ENCODE measurements at places on chromosomes 6 and 20.

DNA sequence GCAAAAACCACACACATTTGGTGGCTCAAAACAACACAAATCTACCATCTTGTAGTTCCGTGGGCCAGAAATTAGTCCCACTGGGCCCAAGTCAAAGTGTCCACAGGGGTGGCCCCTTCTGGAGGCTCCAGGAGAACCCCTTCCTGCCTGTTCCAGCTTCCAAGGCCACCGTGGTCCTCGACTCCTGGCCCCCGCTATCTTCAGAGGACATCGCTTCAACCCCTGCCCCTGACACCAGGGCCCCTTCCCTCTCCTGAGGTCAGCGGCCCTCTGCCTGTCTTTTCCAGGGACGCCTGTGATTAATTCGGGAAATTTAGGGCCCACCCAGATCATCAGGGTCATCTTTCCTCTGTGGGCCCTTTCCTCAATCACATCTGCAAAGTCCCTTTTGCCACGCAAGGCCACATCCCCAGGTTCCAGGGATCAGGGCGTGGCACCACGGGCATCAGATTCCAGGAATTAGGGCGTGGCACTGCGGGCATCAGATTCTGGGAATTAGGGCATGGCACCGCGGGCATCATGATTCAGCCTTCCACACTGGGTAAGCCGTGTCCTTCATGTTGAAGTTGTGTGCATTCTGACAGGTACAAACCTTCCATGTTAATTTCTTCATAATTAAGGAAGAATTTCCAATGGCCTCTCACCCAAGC lies 59.9 kb upstream of the SMOC2 start:
- DNase-seq: no peak

GRCh38 chr6:107116328-107116892 lies 1.1 kb upstream of the BEND3 start:
- DNase-seq: no peak

GRCh38 chr20:63402181-63402859 lies 41.2 kb upstream of the CHRNA4 start:
- DNase-seq: no peak

DNA sequence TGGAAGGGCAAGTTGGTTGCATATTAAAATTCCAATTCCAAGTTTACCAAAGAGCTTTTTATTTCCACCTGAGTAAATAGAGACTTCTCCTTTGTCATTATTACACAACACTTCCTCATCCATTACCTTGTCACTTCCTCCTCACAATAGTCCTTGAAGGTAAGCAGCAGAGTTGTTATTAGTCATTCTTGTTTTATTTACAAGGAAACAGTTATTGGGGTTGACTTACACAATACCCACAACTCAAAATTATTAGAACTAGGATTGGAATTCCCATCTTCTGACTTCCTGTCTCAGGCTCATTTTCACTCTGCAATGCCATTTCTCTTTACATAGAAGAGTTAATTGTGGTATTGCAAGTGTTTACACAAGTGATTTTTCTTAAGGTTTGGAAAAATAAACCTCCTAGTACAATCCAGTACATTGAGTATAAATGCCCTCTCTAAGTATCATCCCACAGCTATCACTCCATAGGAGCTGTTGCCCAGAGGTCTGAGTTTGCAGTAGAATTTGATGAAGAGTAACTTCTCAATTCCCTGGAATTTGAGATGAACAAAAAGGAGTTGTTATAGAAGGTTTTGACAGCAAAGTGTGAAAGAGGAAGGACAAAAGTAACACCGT lies 28.9 kb upstream of the MTRF1L start:
- no peak for DNase-seq

DNA sequence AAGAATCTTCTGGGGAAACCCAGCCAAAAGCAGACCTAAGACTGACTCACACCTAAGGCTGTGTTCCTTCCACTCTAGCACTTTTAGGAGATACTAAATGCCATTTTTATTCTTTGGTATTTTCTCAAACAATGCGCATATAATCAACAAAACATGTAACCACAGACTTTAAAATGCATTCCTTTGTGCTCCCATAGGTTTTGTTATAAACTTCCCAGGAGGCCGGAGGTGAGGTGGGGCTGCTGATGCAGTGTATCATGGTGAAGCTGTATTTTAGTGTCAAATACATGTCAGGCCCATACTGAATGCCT lies 155.2 kb downstream of the BTBD3 start:
- no peak for DNase-seq

DNA sequence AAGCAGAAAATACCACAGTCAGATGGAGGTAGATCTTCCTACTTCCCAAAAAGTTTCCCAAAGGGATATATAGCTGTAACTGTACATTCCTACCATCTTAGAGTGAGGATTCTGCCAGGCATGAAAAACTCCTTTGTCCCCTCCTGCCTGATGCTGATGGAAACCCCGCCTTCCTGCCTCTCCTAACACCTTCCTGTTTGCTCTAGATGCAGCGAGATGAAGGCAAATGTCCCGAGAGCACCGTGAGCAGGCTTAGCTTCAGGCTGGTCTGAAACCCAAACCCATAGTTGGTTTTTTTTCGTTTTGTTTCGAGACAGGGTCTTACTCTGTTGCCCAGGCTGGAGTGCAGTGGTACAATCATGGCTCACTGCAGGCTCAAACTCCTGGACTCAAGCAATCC lies 55.6 kb downstream of the MYB start:
- DNase-seq: no peak

- DNase-seq: no peak
Measured at GRCh38 chr20:6766433-6766832, 1.1 kb upstream of the BMP2 start.

GRCh38 chr6:9511157-9511556 lies 903.7 kb downstream of the TFAP2A start:
- no peak for DNase-seq

GRCh38 chr6:120869397-120869796 lies 464.9 kb downstream of the TBC1D32 start:
- no peak for DNase-seq

DNA sequence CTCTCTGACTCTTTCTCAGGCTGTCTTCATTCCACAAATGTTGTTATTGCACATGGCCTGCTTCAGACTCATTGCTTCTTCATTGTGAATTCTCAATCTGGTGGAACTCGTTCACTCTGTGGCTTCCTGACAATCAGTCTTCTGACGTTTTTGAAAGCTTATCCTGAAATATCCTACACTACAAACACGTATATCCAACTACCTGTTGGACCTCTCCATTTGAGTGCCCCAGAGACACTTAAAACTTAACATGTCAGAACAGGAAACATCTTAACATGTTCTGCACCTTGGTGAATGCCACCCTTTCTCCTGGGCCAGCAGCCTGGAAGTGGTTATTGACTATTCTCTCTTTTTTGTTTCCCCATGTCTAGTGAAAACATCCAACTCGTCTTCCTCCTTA lies 50.8 kb downstream of the AIG1 start:
- no peak for DNase-seq

- no peak for DNase-seq
Measured at GRCh38 chr20:62413896-62414481, 6.9 kb upstream of the CABLES2 start.

DNA sequence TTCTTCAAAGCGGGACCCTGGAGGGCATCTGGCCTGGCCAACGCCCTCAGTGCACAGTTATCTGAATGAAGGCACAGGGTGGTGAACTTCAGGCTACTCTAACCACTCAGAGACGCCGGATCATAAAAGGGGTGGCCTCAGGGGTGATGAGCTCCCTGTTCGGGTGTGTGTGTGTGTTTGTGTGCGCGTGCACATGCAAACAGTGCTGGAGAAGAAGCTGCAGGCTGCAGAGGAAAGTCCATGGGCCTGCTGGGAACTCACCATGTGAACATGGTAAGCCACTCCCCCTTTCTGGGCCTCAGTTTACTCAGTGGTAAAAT lies 42.0 kb downstream of the KIAA1755 start:
- no peak for DNase-seq

DNA sequence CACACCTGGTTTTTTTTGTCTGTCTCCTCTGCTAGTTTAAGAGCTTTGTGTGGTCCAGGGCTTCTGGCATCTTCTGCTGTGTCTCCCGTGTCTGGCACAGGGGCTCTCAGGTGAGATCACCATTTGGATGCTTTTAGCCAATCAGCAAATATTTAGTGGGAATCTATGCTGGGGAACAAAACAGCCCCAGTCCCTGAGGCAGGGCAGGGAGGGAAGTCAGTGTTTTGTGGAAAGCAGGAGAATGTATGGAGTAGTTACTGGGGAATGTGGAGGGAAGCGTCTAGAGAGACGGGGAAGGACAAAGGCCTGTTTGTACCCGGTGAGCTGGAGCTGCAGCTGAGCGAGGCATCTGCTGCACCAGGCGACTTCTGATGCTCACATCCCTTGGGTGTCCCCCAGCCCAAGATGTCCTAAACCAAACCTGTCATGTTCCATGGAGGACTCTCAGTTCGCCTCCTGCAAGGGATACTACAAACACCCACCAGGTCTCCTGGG lies 49.3 kb upstream of the NNAT start:
- no peak for DNase-seq

- no peak for DNase-seq
Measured at GRCh38 chr6:21142741-21143140, 450.8 kb upstream of the SOX4 start.

GRCh38 chr6:20632696-20633095 lies 98.4 kb downstream of the CDKAL1 start:
- DNase-seq: no peak

DNA sequence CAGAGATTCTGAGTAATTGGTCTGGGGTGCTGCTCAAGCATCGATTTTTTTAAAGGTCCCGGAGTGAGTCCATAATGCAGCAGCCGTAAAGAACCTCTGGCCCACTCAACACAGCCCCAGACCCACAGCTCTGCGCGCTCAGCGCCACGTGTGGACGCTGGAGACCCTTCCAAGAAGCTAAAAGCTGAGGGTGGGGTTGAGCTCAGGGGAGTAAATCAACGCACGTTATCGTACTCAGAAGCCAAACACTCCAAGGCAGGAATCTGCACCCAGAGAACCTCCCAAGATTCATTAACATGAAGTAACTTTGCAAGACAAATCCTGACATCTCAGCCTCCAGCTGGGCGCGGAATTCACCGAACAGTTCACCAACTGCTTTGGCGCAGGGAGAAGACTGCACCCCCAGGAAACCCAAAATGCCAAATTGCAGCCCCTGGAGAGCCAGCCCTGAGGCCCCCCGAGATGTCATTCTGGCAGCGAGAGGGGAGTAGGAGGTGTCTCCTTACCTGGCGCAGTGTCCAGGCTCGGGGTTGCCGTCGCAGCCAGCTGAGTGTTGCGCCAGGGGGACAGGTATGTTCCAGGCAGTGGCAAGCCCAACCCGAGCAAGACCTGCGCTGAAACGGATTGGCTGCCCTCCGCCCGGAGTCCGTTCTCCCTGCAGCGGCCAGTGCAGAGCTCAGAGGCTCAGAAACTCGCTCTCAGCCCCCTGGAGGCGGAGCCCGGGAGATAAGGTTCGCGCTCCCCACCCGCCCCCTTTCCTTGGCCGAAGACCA lies at the start of gene COL21A1:
Gene COL21A1 (minus strand): TSS at position 700 of the 773 bp plus-strand sequence. CDS start 64,962 bp downstream, outside the sequence.
- no peak for DNase-seq

DNA sequence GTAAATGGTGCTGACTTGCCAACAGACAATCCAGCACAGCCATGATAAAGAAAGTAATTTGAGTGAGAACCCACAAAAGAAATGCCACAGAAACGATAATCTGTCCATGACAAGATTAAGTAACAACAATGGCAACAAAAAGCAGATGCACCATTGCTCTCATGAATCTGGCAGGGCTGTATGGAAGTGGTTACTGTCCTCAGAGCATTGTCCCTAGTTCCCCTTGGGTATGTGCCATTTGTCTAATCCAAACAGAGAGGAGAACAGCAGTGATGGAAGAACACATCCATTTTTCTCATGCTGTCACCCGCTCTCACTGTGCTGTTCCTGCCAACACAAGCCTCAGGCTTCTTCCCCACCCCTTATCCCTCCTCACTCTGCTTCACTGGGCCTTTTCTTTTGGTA lies 65.8 kb downstream of the REV3L start:
- DNase-seq: no peak

- no peak for DNase-seq
Measured at GRCh38 chr20:45189067-45189609, 14.4 kb downstream of the PI3 start.

GRCh38 chr6:148835920-148836441 lies 89.2 kb downstream of the UST start:
- peak; percentile 28 for DNase-seq

GRCh38 chr20:53786071-53786444 lies 192.4 kb upstream of the ZNF217 start:
- no peak for DNase-seq

GRCh38 chr6:75849329-75850025 lies 100.4 kb downstream of the MYO6 start:
- no peak for DNase-seq

DNA sequence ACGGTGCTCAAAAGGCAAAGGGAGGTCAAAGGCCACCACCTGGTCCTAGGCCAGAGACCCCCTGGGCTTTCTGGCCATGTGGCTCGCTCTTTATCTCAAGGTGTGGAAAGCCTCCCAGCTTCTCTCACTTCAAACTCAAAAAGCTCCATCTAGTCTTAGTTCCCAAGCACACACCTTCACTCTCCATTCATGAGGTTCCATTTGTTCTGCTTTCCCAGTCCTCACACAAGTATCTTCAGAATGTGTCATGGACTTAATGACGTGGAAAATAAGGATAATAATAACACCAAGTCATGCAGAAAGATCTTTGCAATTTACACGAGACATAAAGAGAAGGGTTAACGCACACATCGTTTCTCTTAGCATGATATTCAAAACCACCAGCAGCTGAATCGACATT lies 219.3 kb downstream of the GMDS start:
- no peak for DNase-seq

DNA sequence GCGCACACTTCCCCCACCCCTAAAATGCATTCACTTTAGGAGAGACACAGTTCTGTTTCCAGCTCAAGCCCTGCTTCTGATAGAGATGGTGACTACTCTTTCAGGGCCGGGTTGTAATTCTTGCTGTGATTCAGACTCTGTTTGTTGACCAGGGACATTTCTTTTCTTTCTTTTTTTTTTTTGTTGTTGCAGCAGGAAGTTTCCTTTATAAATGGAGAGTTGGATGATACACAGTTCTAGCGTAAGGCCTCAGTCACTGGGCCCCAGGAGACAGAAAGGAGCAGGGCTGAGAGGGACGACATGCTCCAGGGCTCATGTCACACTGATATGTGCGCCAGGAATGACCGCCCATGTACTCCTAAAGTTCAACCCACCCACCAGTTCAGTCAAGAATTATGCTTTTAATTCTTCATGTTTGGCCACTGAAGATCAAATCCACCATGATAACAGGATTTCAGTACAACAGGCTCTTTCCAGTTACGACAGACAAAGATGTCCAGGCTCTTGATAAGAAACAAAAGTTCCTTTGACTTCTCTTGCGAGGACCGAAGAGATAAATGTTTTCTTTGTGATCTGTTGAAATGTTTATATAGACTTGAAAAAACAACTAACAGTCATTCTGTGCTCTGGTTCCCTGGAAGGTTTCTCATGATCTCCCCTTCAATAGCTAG lies 142.5 kb downstream of the CD164 start:
- no peak for DNase-seq

- no peak for DNase-seq
Measured at GRCh38 chr6:81446509-81446908, 306.0 kb downstream of the TENT5A start.

- DNase-seq: no peak
Measured at GRCh38 chr6:53686355-53686940, 20.9 kb upstream of the KLHL31 start.

- no peak for DNase-seq
Measured at GRCh38 chr6:12039540-12040459, 27.7 kb downstream of the HIVEP1 start.

GRCh38 chr20:48750941-48751635 lies 76.7 kb downstream of the PREX1 start:
- DNase-seq: no peak
